ENCODE measurements at places on chromosomes 16 and 17.

GRCh38 chr16:70803319-70803718 lies 2.4 kb upstream of the VAC14 start:
- DNase-seq, result peak; percentile 74

- DNase-seq, result no peak
Observed at GRCh38 chr16:79648826-79649225, 48.3 kb upstream of the MAF start.

DNA sequence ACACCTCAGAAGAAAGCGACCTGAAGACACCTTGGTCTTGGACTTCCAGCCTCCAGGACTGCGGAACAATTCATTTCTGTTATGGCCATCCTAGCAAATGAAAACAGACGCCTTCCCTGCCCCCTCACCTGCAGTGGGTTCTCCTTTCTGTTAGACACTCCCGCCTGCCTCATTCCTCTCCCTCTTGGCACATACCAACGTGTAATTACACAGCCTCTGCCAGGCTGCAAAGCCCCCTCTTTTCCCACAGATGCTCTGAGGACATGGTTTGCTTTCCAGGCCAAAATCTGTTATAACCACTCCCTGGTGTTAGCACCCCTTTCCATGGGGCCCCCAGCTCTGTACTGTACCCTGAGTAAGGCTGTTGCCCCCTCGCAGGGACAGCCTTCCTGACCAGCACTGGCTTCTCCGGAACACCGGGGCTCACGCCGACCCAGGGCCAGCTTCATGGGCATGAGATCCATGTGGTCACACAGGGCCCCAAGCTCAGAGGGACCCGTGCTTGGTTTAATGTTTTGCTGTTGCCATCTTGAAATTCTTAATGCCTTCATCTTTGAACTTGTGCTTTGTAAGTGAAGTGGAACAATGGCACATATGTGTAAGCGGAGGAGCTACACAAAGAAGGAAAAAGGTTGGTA lies 64.1 kb downstream of the SDK2 start:
- DNase-seq, result no peak

DNA sequence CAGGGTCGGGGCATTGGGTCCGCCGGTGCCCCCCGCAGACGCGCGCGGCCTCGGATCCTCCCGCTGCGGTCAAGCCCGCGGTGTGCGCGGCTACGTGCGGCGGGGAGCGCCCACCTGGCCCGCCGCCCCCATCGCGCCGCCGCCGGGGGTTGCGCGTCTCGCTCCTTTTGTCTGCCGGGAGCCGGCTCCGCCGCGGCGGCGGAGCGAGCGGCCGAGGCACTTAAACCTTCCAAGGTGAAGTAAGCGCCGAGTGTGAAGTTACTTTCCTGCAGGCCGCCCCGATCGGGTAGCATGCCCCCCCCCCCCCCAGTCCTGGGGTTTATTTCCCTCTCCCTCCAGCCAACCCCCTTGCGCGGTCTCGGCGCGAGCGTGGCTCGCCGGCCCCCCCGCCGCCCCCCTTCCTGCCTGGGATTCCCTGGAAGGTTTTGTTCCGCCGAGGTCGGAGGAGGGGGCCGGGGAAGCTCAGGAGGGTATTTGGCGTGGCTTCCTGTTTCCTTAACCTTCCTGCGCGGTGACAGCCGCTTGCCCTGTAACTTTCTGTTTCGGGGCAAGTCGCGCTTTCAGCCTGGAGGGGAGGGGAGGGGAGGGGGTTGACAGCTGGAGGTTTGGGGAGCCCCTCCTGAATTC lies 56.6 kb upstream of the GSE1 start:
- DNase-seq, result no peak

- DNase-seq, result no peak
Observed at GRCh38 chr17:78249074-78249817, 17.8 kb downstream of the TMEM235 start.

DNA sequence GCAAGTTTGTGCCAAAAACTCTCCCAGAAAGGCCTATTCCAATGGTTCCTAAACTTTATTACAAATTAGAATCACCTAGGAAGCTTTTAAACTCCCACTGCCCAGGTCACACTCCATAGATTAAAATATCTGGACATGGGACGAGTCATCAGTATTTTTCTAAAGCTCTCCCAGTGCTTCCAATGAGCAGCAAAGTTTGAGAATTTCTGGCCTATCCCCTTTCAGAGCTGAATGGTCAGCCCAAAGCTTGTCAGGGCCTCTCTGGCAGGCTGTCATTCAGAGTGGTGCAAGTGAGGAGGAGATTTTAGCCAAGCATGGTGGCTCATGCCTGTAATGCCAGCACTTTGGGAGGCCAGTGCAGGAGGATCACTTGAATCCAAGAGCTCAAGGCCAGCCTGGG lies 2.4 kb downstream of the BCL6B start:
- no peak for DNase-seq

Measured in AG10803 (cell line).